Natural killer cell treated with Interleukin-12 subunit alpha and Interleukin-12 subunit beta and Interleukin-15 and Interleukin-18, amount 100 ng/mL, for 72 hours (primary cell): ENCODE measurements at places on chromosomes 3 and 15. TPM values are rescaled to one million over a fixed set of nuclear protein-coding genes. Genes with fewer than 3 reads are reported as not detected.

C15orf62 gene
- total RNA-seq: 0.12 TPM

DNAJA4 gene
- 50.4 TPM for total RNA-seq

GOLGA8S gene
- total RNA-seq: 2.4 TPM

MED12L gene
- 1.7 TPM for total RNA-seq

SLC6A11 gene
- not detected for total RNA-seq

CHRM5 gene
- total RNA-seq: not detected

CCDC9B gene
- 0.47 TPM for total RNA-seq

ECE2 gene
- total RNA-seq: not detected

SEMA5B gene
- not detected for total RNA-seq

GRCh38 chr3:168794427-168794826 is 698.7 kb upstream of the GOLIM4 start:
- no peak for DNase-seq

- no peak for DNase-seq
Measured at GRCh38 chr3:179416681-179417080, 34.6 kb downstream of the GNB4 start.

DNA sequence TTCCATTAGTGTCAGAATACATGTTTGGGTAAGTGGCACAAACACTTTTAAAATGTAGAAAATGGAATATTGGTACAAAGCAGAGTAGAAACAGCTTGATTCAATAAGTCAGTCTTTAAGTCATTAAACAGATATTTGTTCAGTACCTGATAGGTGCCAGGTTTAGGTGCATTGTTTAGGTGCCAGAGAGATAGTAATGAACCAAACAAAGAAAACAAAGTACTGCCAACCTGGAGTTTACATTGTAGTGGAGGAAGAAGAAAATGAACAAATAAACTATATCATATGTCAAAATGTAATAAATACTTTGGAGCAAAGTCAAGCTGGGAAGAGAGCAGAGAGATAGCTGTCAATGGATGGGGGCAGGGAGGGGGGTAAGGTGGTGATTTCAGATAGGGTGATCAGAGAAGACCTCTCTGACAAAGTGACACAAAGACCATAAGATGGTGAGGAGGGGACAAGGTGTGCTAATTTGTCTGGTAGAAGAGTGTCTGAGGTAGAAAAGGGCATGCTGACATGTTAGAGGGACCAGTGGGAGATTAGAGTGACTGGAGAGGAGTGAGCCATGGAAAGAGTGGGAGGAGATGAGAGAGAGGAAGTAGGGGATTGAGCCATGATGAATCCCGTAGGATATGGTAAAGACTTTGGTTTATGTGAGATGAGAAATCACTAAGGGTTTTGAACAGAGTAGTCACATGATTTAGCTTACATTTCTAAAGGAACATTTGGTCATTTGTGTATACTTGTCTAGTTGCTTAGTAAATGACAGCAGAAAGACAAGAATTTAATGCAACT is 128.2 kb downstream of the UBE2E2 start:
- DNase-seq: no peak

DNA sequence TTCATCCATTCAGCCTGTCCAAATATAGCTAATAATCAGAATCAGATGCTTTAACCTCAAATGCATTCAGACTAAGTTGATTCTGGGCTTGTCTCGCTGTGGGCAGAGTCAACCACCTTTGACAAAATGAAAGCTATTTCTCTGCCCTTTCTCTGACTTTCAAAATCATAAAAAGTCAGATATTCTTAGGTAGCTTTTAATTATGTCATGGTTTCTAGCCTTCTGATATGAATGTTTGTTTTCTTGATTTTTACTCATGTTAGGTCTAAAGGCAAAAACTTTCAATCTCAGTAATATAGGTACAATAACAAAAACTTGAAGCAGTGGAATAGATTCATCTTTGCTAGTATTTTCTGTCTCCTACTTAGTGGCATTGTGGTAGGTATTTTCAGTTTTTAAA is 25.3 kb upstream of the C15orf61 start:
- no peak for DNase-seq

DNA sequence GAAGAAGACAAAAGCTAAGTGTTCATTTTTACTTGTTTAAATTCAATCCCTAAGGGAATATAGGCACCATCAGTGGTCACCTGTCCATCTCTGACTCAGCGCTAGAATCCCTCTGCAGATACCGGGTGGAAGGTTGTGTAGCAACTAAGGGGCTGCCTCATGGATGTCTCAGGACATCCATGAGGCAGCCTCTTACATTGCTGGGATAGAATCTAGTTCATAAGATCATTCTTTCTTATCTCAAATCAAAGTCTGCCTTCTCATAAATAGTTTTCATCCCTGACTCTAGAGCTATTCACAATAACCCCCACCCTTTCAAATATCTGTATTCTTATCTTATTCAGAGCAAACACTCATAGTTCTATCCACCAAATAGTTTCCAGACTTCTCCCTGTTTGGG is 38.1 kb downstream of the HSPBAP1 start:
- DNase-seq: no peak

DNA sequence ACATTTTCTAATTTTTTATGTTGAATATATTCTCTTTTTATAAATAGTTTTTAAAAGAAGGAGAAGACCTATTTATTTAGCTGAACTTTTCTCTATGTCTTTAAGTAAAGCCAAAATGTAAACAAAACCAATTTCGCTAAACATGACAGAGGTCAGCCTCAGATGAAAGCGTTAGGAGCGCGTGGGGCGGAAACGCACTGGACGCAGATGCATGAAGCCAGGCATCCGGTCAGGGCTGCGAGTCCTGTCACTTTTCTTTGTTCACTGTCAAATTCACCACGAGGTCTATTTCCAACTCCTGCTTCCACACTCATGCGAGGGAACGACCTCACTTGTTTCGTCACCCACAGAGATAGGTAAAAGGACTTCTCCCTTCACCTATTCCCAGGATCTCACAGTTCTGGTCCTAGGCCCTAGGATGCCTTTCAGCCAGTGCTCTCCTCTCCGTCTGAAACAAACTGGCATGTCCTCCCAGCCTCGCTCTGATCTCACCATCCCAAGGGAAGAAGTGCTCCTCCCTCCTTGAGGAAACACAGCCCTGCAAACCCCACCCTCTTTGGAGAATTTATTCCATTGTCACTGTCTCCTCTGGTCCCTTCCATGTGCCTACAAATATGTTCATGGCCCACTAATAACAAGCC is 57.9 kb downstream of the ITGB5 start:
- DNase-seq: no peak

- no peak for DNase-seq
Measured at GRCh38 chr3:76694063-76694462, 345.8 kb upstream of the ROBO2 start.

DNA sequence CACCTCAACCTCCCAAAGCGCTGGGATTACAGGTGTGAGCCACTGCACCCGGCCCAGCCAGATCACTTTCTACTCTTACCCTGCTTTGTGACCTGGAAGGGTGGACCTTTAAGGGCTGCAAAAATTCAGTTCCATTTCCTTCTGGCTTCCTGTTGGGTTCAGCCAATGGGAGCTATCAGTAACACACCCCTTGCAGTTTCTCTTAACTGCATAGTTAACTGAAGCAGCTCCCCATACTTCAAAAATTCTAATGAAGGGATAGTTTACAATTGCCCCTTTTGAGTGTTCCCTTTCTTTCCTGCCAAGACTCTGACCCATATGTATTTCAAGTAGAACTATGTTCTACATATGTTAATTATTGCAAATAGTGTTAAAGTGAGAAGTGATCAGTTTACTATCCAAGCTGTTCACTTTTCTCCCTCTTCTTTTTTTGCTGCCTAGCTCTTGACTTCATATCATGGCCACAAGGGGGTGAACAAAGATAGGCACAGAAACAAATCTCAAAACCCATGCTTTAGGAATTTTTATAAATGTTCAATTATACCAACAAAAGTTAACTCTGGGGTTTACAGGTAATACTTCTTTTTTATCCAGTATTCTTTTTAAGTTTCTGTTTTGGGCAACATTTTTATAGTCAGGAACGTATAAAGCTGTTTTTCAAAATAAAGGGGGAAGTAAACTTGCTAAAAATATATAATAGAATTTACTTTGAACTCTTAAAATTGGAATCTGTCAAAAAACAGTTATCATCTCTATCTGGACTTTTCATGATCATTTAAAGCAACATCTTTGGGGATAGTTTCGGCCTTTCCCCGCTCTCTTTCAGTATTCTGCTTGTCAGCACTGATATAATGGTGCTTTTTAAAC is 8.1 kb downstream of the PGBD4 start:
- no peak for DNase-seq

GRCh38 chr3:54344601-54345231 is 222.4 kb downstream of the CACNA2D3 start:
- no peak for DNase-seq

- peak; percentile 89 for DNase-seq
Measured at GRCh38 chr3:138186803-138187295, 252 bp upstream of the ARMC8 start.

GRCh38 chr3:52068055-52068571 is 11.7 kb upstream of the DUSP7 start:
- DNase-seq: no peak

GRCh38 chr3:64109438-64109837 is 86.1 kb upstream of the PSMD6 start:
- no peak for DNase-seq

DNA sequence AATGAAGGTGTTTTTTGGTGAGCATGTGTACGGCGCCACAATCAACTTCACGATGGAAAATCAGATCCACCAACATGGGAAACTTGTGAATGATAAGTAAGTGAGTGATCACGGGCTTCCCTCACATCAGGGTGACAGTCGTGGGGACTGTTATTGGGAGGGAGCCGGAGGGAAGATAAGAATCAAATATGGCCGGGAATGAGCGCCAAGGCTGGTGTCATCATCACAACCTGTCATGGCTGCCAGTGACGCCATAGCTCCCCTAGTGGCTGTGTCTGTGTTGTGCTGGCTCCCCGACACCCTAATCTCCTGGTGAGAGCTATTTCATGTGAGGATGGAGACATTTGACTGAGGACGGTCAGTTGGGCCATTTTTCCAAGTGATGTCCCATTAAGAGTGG is 168.5 kb downstream of the SV2B start:
- DNase-seq: no peak

DNA sequence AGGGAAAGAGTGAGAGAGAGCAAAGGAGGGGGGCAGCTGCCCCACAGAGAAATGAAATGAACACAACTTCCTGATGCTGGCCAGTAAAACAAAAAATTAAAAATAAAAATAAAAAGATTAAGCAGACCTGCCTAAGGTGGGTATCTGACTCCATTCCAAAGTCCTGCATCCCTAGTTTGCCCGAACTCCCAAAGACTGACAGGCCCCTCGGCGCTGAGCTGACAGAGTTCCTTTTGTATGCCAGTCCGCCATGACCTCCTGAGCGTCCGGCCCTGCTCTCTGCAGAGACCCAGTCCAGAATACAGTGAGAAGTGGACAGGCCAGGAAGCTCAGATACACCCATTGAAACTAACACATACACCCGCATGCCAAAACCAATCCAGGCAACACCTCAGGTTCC is 54.9 kb downstream of the CHDH start:
- DNase-seq: peak; percentile 25

DNA sequence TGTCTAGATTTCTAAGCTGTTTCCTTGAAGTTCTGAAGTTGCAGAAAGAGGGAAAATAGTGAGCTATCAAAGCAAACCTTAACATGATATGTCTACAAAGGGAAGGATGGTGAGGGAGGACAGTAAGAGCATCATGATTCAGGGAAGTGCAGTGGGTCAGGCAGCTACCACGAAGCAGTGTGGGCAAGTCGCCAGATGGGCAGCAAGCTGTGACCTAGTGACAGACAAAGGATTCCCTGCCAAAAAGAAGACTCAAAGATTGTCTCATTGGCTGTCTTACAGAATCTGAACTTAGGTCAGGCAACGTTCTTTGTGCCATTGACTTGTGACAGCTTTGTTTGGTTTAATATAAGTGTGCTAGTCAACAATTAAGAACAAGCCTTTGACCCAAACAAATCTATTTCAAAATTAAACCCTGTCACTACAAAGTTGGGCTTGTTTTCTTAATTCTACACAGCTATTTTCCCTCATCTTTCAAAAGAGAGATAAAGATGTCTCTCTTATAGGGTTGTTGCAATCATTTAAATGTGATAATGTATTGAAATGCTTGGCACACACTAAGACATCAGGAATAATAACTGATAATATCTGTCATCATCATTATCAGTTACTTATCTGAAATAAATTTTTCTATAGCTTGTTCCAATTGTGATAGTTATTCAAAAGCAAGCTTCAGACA is 153.3 kb downstream of the ECT2 start:
- no peak for DNase-seq

DNA sequence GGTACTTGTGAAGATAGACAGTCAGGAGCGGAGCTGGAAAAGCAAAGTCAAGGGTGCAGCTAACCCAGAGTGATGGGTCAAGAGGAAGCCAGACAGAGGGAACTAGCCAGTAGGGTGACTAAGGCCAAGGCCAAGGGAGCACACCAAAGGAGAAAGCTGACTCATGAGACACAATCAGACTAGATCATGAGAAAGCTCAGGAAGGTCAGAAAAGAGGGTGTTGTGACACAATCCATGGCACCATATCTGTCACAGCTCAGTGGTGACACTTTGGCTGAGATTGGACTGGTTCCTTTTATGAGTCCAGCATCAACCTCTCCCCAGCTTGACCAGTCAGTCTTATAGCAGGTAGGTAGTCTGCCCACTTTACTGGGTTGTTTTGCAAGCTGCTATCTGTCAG is 22.2 kb downstream of the P2RY1 start:
- DNase-seq: no peak

GRCh38 chr15:85380812-85381642 is 624 bp downstream of the AKAP13 start:
- DNase-seq: peak; percentile 80

GRCh38 chr15:76235186-76235826 is 76.0 kb downstream of the ETFA start:
- no peak for DNase-seq

DNA sequence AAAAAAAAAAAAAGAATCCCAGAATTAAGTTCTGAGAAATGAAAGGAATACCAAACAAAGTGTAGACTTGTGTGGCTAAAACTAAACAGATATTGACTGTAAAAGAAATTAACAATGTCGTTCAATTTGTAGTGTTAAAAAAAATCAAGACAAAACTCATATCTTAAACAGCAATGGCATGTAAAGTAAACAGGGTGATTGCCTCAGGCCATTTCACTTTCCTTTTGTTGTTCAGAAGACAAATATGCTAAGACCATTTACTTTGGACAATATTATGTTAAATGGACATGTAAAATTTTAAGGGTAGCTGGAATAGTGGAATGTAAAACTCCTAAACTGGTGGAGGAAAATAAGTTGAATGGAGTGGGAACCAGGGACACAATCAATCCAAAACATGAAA is 139.1 kb downstream of the RTP4 start:
- DNase-seq: no peak

DNA sequence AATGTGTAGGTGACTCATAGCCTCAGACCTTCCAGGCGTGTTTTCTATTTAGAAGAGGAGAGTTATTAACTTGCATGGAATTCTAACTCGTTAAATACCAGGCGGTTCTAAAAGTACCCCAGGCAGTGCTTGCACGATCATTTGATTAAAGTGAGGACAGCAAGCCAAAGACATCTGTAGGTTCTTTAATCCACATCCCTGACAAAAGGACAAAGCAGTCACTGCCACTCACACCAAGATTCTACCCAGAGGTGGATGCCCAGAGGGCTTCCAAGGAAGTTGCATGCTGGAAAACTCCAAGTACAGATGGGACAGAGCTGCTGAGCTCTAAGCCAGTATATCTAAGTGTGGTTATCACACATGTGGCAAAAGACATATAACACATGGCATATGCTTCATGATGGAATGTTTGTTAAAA is 372.1 kb downstream of the ROBO2 start:
- no peak for DNase-seq
